CD4-positive, alpha-beta T cell (primary cell): ENCODE measurements at places on chromosomes 6 and 20. TPM values are rescaled to one million over a fixed set of nuclear protein-coding genes. Genes with fewer than 3 reads are reported as not detected.

DNA sequence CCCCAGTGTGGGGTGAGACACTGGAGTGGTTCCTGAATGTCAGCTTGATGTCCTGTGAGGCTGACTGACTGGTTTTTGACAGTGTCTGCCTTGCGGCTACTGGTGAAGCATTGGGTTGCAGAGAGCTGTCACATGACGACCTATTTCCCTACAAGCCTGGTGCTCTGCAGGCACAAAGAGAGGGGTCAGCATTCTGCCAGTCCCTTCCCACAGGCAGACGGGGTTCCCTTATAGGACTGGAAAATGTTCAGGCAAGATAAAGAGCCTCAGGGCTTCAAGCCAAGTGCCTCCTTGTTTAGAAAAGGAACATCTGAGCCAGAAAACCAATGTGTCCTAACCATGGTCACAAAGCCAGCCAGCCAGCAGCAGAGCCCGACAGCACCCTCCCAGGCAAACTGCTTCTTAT, 11.0 kb downstream of the LY86 start:
- DNase-seq = no peak

GRCh38 chr20:25090492-25091429, 8.8 kb upstream of the VSX1 start:
- peak; percentile 74 for DNase-seq

- peak; percentile 11 for DNase-seq
Measured at GRCh38 chr6:44342489-44342888, at the start of gene SPATS1. TSS of gene SPATS1 (plus strand) at chr6:44342650. CDS start at chr6:44343096, 446 bp downstream.

DNA sequence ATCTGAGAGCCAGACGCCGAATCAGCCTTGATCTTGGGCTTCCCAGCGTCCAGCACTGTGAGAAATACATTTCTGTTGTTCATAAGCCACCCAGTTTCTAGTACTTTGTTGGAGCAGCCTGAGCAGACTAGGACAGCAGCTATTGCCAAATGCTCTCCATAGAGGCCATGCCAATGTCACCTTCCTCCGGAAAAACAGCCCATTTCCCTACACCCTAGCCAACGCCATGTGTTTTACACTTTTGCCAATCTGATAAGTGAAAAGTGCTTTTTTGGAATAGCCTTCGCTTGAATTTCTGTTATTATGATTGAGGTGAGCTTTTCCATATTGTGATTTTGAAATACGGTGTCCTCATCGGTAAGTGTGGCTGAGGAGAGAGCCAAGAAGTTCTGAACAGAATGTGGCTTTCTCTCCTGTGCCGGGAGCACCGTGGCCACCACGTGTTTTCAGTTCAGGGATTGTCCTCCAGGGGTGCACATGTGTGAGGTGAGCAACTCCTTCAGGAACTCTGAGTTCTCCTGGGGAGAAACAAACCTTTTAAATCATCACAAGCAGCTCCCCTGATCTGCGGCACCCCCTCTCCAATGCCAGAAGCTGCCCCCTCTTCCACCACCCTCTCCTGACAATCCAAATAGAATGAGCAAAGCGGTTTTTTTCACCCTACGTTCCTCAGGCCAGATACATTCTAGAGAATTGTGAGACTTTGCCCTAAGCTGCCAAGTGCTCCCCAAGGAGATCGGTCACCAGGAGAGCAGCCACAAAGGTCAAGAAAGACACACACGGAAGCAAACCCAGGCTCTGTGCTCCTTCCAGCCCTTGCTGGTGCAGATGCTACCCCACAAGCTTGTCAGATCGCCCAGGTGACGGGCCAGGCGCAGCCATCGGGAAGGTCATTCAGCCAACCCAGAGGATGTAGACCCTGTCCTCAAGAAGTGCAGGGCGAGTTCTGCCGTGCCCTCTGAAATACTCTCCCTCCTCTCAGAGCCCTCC, 36.0 kb downstream of the TAF8 start:
- no peak for DNase-seq

GRCh38 chr6:36285187-36285671, 15.4 kb downstream of the PNPLA1 start:
- no peak for DNase-seq

Gene TCP11
- total RNA-seq = not detected

Gene RAET1E
- total RNA-seq = not detected

Gene C2
- 2.3 TPM for total RNA-seq

Gene RIMS4
- not detected for total RNA-seq
